ENCODE measurements at places on chromosomes 16 and 17.

DNA sequence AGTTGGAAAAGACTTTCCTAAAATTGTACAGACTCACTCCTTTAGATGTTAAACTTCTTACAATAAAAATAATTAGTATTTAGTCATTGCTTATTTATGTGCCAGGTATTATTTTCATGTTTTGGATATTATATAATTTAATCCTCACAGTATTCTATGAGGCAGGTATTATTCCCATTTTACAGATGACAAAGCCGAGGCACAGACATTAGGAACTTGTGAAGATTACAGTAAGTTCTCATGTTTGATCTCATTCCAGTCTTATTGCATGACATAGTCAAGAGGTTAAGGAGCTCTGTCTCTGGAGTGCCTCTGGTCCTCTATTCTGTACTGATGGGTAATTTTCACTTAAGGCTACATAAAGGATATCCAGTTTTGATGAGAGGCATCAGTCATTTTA, 3.3 kb downstream of the HEATR3 start:
- DNase-seq = no peak

DNA sequence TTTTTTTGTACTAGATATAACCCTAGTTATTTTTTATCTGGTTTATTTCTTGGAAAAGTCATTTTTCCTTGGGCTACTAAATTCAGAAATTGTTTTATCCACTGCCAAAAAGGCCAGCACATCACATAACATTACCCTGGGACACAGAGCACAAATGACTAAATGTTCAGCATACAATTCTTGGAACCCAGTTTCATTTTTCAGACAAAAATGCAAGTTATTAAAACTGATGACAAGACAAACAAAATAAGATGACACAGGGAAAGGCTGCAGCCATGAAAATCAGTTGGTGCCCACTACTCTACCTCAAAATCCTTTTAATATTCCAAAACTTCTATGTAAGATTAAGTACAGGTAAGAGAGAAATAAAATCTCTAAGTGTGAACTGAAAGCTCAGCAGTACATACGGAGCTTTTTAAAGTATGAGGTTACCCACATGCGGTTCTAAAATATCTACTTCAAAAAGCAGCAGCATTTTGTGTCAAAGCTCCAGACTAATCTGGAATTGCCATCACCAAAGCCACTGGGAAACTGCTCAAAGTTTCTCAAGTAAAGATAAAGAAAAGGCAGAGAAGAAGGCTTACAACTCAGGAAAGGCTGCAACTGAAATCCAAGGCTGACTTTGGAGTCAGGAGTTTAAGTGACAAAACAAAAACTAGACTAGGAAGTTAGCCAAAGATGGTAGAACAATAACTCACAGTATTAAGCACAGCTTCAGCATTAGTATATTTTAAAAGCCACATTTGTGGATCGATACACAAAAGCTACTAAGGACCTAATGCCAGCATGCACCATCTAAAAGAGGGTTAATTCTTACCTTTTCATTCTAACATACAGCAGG, 41.4 kb downstream of the AP1G1 start:
- DNase-seq = no peak

- no peak for DNase-seq
These were observed 102.2 kb downstream of the AATF start for GRCh38 chr17:37050920-37051319.

- no peak for DNase-seq
These were observed 30.1 kb downstream of the INTS2 start for GRCh38 chr17:61897548-61898180.
